ENCODE measurements at places on chromosomes 5 and 9.

- no peak for DNase-seq
Measured at GRCh38 chr5:11903614-11904264, 507 bp downstream of the CTNND2 start.

- no peak for DNase-seq
Measured at GRCh38 chr5:156375895-156376495, 49.0 kb downstream of the SGCD start.

DNA sequence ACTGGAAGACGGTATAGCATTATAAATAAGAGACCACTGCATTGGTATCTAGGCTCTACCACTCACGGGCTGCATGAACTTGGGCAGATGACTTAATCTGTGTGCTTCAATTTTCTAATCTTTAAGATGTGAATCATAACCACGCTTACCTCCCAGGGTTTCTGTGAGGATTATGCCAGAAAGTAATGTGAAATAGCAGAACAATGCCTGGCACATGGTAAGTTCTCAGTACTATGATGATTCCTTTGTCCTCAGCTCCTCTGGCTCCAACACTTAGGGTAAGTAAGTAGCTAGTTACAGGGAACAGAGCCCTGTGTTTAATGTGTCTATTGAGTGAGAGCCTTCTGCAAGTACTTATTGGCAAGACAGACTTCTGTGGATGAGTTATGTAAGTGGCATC is 31.1 kb downstream of the POU4F3 start:
- no peak for DNase-seq

GRCh38 chr5:119336845-119337580 is 18.8 kb upstream of the TNFAIP8 start:
- DNase-seq: no peak

- DNase-seq: no peak
Measured at GRCh38 chr9:80602291-80602690, 1030.5 kb downstream of the TLE4 start.

GRCh38 chr9:87004016-87004415 is 56.7 kb upstream of the GAS1 start:
- DNase-seq: no peak

- no peak for DNase-seq
Measured at GRCh38 chr5:112125903-112126302, 293.2 kb downstream of the EPB41L4A start.

Data from activated naive CD4-positive, alpha-beta T cell (primary cell).